Stimulated activated CD8-positive, alpha-beta memory T cell treated with anti-CD3 and anti-CD28 coated beads, Interleukin-7, amount 100 ng/mL, for 1 hour (primary cell): ENCODE measurements at places on chromosomes 12 and 14.

GRCh38 chr14:44030831-44031383 is 476.2 kb downstream of the FSCB start:
- DNase-seq = no peak

DNA sequence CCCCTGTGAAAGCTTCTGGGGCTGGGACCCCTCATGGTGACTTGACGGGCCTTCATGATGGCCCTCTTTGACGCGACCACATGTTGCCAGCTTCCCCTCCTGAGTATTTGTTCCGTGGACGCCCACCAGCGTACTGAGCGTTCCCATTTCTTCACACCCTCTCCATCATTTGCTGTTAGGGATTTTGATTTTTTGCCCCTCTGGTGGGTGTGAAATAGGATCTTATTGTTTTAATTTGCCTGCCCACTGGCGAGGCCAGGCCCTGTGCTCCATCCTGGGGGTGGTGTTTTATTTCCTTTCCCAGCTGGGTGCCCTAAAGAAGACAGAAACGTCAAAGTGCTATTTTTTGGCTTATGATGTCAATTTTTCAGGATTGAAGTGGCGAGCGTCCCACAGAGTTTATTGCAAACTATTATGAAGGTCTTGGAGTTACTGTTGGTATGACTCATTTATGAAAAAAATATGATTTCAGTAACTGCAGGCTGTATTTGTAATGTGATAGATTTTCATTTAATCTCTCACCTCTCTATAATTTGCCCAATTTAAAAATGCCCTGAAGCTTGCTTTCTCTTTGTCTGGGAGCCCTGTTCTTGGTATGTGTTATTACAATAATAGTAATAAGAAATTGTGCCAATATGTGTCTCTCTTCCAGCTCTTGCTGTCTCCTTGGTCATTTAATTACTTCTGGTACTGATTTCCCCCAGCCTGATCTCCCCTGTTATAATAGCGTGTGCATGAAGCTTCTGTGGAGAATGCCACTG is 99.6 kb downstream of the SLC25A47 start:
- DNase-seq = no peak

- DNase-seq = no peak
These were observed 251.0 kb downstream of the FBXL14 start for GRCh38 chr12:1343422-1343821.

DNA sequence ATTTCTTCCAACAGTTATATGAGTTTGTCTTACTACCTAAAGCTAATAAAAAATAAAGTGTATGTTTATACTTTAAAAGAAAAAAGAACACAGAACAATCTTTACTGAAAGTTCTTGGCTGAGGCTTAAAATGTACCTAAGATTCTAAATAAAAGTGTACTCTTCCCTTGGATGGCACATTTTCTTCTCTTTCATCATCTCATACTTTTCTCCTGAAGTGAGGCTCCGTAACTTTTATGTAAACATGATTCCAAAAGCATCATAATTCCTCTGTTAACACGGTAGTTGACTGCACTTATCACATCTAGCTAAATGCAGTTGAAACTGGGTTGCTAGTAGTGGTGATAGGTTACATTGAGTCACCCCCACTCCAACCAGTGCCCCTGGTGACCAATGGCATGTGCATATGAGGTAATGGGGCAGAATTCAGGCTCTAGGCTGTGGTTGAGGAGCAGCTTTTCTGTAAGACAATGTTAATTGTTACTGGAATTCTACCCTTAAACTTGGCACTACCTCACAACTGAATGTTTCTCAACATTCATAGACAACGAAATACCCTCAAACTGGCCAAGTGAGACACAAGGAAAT is 38.4 kb downstream of the WASHC3 start:
- DNase-seq = no peak

DNA sequence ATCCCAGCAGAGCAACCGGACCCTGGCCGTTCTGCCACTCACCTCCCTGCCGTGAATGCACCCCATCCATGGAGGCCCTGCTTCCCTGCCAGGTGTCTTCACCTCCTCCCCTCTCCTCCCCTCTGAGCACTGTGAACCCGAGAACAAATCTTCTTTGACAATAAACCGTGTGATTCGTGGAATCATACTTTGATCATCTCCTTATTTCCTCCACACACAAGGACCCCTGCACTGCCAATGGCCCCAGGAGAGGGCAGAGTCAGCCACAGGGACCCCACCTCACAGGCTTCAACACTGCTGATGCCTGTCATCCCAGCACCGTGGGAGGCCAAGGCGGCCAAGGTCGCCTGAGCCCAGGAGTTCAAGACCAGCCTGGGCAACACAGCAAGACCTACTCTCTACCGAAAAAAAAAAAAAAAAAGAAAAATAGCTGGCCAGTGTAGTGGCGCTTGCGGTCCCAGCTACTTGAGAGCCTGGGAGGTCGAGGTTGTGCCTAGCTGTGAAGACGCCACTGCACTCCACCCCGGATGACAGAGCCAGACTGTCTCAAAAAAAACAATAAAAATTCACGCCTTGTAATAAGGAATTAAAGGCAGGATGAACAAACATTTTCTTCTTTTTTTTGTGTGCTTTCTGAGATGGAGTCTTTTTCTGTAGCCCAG is 1.1 kb downstream of the XRCC3 start:
- no peak for DNase-seq

DNA sequence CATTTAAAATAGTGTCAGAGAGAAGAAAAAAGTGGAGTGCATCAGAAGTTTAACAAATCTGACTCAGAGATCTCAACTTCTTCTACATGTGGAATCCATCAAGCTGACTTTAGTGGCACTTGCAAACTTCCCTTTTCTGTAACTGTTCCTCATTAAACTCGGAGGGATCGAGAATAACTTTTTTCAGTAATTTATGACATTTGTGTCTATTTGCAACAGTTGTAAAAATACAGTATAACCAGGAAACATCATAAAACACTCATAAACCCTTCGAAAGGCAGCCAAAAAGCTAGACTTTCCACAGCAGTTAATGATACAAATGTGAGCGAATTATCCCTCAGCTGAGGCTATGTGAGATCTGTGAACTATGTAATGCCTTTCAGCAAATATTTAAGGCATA is 1936.8 kb upstream of the SEL1L start:
- no peak for DNase-seq

DNA sequence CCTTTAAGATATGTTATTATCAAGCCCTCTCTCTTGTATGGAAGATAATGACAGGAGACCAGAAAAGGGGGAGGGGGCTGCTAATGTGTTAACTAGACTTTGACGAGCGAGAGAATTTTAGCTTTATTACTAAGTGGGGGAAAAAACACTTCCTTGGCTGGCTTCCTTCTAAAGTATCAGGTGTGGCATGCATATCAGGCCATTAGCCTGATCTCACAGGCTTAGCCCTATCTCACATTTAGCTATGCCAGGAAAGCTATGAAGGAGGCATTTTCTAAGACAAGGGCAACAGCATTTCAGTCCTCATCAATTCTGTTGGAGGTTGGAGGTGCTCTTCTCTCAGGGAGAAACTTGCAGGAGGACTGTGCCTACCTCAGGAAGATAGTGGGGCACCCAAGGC is 9.9 kb downstream of the SSPN start:
- DNase-seq = no peak

GRCh38 chr14:94601884-94602391 is 10.3 kb upstream of the SERPINA3 start:
- DNase-seq = no peak

- no peak for DNase-seq
These were observed 507 bp upstream of the CD9 start for GRCh38 chr12:6199531-6200255.

- no peak for DNase-seq
These were observed 170.7 kb downstream of the NOVA1 start for GRCh38 chr14:26427097-26427496.

DNA sequence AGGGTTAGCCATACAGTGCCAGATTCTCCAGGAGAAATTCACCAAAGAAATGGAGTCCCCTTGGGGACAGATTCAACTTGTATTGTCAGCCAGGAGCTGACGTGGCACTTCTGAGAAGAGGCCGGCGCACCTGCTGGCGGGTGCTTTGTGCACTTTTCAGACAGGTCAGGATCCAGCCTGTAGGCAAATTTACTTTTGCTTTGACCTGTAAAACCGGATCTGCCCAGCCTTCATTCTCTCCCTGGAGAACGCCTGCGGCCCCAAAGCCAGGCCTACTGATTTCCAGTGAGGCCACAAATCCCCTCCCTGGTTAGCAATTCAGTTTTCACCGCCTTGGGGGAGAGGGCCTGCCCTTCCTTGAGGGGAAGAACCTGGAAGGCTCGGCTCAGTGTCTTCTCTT is 17.4 kb downstream of the P2RX4 start:
- no peak for DNase-seq

DNA sequence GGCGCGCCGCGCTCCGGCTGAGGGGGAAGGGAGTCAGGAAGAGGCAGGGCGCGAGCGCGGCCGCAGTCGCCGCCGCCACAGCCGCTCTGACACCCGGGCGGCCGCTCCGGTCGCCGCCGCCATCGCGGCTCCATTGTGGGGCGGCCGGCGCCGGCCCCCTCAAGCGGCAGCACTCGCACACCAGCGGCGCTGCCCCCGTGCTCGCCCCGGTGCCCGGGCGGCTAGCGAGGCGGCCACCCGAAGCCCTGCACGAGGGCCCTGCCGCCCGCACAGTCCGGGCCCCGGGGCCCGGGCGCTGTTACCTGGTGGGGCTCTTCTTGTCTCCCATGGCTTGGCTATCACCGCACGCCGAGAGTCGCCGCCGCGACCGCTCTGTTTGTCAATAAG is 202 bp downstream of the YAF2 start:
- no peak for DNase-seq

DNA sequence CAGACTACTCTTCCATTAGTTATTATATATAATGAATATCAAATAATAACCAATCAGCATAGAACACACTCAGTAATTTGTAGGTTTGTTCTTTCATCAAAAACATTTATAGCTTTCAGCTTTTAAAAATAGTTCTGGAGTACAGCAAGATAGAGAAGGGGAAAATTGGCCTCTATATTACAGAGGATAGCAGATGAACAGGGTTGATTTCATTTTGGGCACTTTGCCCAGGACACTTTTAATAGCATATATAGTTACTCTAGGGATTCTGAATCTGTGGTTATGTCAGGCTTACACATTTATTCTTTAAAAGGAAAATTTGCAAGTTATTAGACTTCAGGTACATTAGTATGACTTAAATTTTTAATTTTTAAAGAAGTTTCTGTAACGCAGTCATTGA is 52.6 kb downstream of the IFT81 start:
- DNase-seq = no peak

- no peak for DNase-seq
These were observed 21.1 kb downstream of the PPP1CC start for GRCh38 chr12:110721570-110721969.

DNA sequence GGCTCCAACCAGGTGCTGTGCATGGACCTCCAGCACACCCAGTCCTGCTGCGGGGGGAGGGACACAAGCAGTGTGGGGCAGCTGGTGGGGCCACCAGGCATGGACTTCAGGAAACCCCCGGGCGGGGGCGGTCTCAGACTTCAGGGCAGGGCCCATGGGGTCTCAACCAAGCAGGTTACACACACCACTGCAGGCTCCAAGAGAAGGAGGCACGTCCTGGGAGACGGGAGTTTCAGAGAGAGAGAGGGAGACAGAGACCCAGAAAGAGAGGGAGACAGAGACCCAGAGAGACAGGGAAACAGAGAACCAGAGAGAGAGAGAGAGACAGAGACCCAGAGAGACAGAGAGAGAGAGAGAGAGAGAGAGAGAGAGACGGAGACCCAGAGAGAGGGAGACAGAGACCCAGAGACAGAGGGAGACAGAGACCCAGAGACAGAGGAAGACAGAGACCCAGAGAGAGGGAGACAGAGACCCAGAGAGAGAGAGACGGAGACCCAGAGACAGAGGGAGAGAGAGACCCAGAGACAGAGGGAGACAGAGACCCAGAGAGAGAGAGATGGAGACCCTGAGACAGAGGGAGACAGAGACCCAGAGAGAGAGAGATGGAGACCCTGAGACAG is 128.9 kb downstream of the NCOR2 start:
- DNase-seq = no peak

DNA sequence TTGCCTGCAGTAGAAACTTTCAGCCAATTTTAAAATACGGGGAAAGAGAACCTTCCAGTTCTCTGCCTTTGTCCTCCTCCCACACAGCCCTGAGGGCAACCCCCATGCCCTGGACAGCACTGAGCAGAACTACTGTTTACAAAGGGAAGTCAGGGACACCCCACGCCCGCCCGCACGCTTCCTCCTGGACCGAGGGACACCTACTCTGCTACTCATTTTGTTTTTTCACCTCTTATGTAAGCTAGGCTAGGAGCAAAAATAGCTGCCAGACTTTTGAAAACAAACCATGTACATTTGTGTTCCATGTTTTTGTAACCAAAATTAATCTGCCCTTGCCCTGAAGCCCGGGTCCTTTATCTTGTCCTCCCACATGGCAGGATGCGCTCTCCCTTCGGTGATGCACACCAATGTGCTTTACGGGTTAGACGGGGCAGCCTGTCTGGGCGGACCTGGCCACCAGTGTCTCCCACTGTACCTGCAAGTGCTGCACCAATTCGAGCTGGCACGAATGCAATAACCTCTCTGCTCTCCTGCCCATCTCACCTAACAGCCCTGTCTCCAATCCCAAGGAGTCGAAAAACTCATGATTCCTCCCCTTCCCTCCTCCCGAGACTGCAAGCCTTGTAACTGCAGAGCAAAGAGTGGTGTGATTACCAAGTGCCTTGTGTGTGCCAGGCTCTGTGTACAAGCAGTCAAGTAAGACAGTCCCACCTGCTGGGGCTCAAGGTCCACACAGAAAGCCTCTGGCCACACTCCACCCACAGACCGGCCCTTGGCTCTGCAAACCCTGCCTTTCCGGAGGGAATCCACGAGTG is 85.2 kb downstream of the CCDC88C start:
- no peak for DNase-seq

DNA sequence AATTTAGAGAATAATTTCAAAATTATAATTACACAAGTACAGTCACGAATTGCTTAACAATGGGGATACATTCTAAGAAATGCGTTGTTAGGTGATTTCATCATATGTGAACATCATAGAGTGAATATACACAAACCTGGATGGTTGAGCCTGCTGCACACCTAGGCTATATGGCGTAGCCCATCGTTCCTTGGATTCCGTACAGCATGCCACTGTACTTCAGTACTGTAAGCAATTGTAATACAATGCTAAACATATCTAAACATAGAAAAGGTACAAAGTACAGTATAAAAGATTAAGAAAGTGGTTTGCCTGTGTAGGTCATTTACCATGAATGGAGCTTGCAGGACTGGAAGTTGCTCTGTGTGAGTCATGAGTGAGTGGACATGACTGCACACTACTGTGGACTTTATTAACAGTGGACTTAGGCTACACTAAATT is 286.2 kb downstream of the CACNA1C start:
- DNase-seq = no peak

- DNase-seq = no peak
These were observed 160.2 kb upstream of the LMNTD1 start for GRCh38 chr12:25713264-25713663.

DNA sequence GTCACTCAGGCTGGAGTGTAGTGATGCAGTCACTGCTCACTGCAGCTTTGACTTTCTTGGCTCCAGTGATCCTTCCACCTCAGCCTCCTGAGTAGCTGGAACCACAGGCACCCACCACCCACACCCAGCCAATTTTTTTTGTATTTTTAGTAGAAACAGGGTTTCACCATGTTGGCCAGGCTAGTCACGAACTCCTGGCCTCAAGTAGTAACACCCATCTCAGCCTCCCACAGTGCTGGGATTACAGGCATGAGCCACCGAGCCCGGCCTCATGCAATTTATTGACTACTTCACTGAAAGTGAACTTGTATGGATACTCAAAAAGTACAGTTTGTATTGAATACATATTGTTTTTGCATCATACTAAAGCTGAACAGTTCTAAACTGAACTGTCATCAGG is 9.1 kb downstream of the PSEN1 start:
- DNase-seq = no peak
